Nucleus accumbens (tissue), 56 donors: ENCODE measurements at places on chromosomes 6 and 20.

DNA sequence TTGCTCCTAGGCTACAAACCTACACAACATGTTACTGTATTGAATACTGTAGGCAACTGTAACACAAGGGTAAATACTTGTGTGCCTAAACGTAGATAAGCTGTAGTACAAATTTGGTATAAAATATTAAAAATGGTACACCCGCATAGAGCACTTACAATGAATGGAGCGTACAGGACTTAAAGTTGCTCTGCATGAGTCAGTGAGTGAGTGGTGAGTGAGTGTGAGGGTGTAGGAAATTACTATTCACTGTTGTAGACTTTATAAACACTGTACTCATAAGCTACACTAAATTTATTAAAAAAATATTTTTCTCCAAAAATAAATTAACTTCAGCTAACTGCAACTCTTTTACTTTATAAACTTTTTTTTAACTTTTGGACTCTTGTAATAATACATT is 391.6 kb downstream of the ADGRB3 start:
- DNase-seq = no peak

- DNase-seq = no peak
Observed at GRCh38 chr6:49541936-49542335, 8.5 kb upstream of the C6orf141 start.

DNA sequence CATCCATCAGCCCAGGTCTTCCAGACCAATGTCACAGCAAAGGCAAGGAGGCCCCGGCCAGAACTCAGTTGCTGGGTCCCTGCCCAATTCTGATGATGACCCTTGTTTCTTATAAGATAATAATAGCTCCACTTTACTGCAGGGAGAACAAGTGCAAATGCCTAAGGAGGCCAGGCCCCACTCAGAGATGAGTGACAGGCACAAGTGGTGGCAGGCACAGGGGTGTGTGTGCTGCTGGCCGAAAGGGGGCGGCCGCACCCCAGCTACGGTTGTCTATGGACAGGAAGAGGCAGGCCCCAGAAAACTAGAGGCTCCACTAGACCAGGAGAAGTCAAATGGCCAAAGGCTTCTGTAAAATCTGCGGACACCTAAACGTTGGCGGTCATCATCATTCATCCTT is 28.6 kb downstream of the GNAS-AS1 start:
- no peak for DNase-seq

- DNase-seq = no peak
Observed at GRCh38 chr6:46016063-46016608, 476 bp upstream of the CLIC5 start.

- no peak for DNase-seq
Observed at GRCh38 chr6:13635948-13636658, 21.0 kb downstream of the NOL7 start.

- no peak for DNase-seq
Observed at GRCh38 chr6:79296211-79296610, 61.7 kb upstream of the HMGN3 start.

DNA sequence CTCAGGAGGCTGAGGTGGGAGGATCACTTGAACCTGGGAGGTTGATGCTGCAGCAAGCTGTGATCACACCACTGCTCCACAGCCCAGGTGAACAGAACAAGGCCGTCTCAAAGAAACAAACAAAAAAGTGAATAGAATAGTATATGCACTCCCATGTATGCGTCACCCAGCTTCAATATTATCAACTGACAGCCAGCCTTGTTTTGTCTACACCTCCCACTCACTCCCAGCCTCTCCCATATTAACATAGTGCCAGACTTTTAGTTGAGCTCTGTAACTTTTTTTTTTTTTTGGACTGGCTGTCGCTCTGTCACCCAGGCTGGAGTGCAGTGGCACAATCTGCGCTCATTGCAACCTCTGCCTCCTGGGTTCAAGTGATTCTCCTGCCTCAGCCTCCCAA is 18.1 kb upstream of the ILRUN start:
- DNase-seq = no peak

DNA sequence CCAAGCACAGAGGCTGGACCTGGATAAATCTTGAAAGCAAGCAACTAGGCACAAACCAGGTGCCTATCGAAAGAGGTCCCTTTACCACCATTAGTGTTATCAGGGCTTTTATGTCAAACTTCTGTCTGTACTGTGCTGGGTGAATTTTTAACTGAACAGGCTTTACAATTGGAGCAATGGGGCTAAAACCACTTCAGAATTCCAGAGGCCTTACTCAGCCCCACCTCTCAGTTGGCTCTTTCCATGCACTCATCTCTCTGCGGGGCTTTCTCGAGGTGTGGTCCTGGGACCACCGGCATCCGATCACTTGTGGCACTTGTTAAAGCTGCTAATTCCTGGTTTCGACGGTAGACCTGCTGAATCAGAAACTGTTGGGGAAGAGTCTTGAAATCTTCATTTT is 232.5 kb downstream of the SOX4 start:
- DNase-seq = no peak

GRCh38 chr20:13007596-13007995 is 1.2 kb upstream of the SPTLC3 start:
- no peak for DNase-seq

- DNase-seq = no peak
Observed at GRCh38 chr20:10131732-10132345, 86.8 kb upstream of the SNAP25 start.

DNA sequence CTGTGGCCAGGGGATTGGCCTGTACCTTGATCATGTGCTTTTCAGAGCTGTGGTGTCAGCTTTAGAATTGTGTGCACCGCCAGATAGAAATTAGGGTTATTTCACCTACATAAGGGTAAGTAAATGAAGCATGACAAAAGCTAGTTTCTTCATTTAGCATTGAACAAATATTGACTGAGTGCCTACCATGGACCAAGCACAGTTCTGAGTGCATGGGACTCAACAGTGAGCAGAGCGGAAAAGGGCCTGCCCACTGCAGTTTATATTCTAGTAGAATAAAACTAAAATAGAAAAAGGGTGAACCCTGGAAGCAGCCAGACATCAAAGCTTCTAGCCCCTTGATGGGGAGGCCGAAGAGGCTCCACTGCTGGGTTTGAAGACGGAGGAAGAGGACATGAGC is 25.6 kb downstream of the ECT2L start:
- no peak for DNase-seq

- no peak for DNase-seq
Observed at GRCh38 chr6:163759542-163759941, 345.0 kb downstream of the QKI start.

GRCh38 chr20:4569865-4570264 is 151.8 kb upstream of the PRND start:
- DNase-seq = no peak

DNA sequence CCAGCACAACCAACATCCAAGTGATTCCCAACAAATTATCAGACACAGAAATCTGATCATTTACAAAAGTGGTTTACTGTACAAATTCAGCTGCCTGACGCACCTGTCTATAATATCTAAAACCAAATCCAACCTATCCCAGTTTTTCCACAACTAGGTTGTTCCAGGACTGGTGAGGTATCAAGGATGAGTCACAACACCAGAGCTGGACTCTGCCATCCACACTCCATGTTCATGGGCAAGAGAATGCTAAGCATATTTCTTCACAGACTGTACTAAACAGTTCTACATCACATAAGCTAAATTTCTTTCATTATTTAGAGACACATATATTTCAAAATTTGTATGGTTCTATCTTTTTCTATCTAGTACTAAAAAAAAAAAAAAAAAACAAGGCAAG is 141.6 kb downstream of the BTBD9 start:
- DNase-seq = no peak

DNA sequence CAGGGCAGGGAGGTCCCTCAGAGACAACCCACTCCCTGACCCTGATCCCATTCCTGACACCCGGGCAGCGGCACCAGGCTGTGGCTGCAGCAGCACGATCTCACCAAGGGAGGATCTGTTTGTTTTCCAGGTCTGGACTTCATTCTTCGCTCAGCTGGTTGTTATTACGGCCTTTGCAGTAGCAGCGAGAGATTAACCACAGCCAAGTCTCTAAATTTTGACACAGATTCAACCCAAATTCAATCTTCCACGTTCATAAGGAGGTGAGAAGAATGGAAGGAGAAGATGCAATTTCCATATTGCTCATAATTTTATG is 91.1 kb upstream of the THBS2 start:
- no peak for DNase-seq

- DNase-seq = no peak
Observed at GRCh38 chr6:22666586-22666985, 97.2 kb downstream of the HDGFL1 start.

DNA sequence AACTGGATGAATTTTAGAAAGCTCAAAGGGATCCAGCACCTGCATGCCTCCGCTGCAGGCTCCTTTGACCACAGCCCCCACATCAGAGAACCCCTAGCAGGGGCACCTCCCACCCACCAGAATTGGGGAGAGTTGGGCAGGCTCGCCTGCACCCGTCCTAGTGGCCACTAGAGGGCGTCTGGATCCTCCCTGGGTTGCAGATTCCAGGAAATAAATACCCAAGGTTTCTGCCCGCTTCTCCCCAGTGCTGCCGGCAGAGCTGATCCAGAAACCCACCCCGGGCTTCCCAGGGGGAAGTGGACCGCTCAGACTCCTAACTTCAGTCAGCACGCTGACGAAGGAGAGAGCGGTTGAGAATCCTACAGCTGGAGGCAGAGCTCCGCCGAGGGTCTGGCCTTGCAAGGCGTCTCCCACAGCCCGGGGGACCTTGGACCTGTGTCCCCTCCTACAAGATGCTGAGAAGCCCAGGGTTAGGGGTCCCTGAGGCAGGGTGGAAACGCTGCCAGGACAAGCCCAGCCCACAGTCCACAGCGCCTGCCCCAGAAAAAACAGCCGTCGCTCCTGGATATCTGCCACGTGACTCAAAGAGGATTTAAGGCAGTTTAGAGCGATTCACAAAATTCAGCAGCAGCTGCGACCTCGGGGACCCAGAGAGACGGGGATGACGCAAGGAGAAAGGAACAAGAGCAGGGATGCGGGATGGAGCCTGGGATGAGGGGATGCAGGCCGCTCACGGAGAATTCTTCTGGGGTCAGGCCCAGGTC is 32.6 kb upstream of the PHACTR3 start:
- DNase-seq = peak; percentile 68

GRCh38 chr6:28569748-28570147 is 44.1 kb downstream of the GPX5 start:
- no peak for DNase-seq

DNA sequence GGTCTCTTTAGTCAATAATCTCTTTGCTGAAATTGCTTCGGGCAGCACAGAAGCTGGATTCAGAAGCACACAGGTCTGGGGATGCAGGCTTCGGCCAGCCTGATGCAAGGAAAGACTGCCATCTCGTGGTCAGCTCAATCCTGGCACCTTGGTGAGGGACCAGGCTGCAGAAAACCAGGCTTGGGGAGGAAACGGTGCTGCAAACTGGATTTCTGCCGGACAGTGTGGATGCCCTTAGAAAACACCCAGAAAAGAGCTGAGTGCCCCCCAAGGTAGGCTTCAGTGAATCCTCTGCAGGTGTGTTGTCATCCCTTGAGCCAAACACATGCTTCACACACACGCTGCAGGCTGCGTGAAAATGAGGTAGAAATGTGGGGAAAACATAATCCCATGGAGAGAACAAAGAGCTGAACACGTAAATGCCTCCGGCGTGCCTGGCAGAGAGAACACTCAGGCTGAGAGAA is 89.8 kb upstream of the PAX1 start:
- DNase-seq = peak; percentile 83

- no peak for DNase-seq
Observed at GRCh38 chr20:40692240-40693011, 3.4 kb upstream of the MAFB start.

DNA sequence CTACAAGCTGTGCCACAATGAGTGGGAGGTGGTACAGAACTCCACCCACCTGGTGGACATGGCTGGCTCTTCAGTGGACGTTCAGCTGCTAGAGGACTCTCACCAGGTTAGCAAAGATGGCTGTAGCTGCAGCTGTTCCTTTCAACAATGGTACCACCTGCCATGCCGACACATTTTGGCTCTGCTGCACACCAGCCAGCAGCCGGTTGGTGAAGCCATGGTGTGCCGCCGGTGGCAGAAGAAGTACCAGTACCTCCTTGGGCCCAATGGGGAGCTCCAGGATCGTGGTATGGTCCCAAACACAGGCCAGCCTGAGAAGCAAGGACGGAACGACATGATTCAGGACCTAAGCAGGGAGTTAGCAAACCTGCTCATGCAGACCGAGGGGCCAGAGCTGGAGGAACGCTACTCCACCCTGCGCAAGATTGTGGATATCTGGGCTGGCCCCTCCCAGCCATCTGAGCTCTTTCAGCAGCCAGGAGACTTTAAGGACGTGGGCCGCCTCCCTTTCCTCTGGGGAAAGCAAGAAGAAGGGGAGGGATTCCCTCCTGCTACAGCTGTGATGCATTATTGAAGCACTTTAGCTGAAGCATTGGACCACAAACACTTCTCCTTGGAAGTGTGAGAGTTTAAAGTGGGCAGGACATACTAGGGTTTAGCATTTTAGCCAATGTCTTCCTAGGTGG is 2.8 kb upstream of the ZSWIM1 start:
- DNase-seq = no peak

GRCh38 chr6:2353412-2354137 is 108.2 kb upstream of the GMDS start:
- DNase-seq = no peak

DNA sequence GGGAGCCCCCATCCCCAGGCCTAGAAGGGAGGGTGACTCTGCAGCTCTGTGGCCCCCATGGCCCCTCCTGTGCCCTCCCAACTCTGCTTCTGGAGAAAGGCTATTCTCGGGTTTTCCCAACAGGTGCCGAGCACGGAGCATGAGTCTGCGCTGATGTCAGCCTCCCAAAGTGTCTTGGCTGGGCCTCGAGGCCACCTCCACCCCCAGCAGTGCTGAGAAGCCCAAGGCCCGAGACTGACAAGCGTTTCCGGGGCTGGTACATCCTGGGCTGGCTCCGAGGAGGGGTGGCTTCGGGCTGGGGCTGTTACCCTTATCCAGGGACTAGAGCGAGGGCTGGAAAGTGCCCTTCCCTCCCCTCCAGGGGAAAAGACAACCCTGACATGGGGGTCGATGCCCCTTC is 60.2 kb upstream of the GATA5 start:
- DNase-seq = no peak

DNA sequence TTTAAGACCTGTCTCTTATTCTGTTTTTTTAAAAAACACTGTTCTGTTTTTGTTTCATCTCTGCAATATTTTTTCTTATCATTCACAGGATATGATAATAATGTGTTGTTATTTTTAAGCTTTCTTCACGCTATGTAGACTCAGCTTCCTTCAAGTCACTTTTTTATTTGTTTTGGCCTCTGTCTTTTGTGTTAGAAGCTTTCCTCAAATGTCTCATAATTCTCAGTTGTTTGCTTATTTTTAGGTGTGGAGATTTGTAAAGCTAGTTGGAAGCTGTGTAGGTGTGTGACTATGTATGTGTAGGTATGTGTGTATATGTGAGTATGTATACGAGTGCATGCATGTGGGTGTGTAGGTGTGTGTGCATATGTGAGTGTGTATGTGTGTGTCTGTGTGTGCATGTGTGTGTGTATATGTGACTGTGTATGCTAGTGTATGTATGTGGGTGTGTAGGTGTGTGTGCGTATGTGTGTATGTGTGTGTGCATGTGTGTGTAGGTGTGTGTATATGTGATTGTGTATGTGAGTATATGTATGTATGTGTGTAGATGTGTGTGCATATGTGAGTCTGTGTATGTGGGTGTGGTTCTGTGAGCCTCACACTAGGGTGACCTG is 16.3 kb upstream of the VEGFA start:
- DNase-seq = no peak

- no peak for DNase-seq
Observed at GRCh38 chr6:97427648-97428047, 144.6 kb upstream of the MMS22L start.
